Uterus (tissue), 4 donors: ENCODE measurements at places on chromosomes 4 and X. TPM values are rescaled to one million over a fixed set of nuclear protein-coding genes. Genes with fewer than 3 reads are reported as not detected.
A peak's percentile ranks its signal among the peaks of the same experiment; 100 is the strongest.

DNA sequence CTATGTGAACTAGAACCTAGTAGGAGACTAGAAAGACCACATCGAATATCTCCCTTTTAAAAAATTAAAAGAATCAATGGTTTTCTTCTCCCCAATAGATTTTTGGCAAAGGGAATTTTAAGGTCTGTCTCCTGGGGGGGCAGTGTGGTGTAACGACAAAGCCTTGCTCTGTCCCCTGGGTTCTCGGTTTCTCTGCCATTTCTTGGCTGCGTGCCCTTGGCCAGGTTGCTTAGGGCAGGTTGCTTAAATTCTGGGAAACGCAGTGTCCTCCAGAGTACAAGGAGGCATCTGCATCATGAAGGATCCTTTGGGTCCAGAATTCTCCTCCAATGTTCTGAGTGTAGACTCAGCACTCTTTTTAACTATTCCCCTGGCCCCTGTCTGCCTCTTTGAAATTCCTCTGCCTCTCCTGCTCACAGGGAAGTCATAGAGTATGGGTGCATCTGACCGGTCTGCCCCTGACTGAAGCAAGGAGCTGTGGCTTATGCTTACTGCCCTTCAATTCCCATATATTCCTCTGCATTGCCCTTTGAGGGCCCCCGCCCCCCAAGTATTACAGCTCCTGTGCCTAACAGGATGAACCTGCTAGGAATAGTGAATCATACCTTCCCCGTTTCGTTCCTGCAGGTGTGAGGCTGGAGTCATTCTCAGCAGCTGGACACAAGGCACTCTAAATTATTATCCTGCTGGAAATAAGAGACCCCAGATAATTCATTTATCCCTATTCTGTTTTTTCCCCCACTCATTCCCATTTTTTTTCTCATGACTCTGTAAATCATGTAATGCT, 2.2 kb downstream of the KIT start:
- H3K36me3 ChIP-seq: no peaks in the 10 kb centered on the region
- H3K4me1 ChIP-seq: no peaks in the 10 kb centered on the region
- H3K4me3 ChIP-seq: no peak overlapping the region

GRCh38 chr4:8410066-8410625, 30.4 kb downstream of the ACOX3 start:
- H3K27me3 ChIP-seq: no peaks in the 10 kb centered on the region
- no peaks in the 10 kb centered on the region for H3K36me3 ChIP-seq
- no peak for DNase-seq
- no peak overlapping the region for H3K4me3 ChIP-seq
- no peaks in the 10 kb centered on the region for H3K4me1 ChIP-seq
- H3K27ac ChIP-seq: no peak overlapping the region

- H3K36me3 ChIP-seq: no peaks in the 10 kb centered on the region
- no peak overlapping the region for H3K27ac ChIP-seq
- H3K4me1 ChIP-seq: no peaks in the 10 kb centered on the region
Observed at GRCh38 chrX:138858951-138859350, 147.4 kb upstream of the FGF13 start.

DNA sequence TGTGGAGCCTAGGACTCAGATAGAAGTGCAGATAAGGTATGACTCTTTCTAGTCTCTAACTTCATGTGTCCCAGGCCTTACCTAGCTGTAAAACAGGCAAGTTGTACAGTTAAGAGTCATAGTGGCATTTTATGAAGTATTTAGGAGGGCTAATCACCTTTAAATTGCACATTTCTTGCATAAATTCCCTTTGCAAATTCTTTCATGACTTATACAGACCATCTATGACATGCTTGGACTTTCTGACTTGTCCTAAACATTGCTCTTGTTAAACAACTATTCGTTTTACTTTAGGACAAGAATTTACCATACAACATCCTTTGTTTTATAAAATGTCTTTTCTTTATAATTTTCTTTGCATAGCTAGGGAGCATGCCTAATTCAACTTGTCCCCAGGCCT, 7.8 kb upstream of the RRAGB start:
- no peak overlapping the region for H3K4me3 ChIP-seq
- no peaks in the 10 kb centered on the region for H3K27me3 ChIP-seq
- no peaks in the 10 kb centered on the region for H3K36me3 ChIP-seq
- no peaks in the 10 kb centered on the region for H3K4me1 ChIP-seq
- DNase-seq: no peak
- no peak overlapping the region for H3K27ac ChIP-seq

DNA sequence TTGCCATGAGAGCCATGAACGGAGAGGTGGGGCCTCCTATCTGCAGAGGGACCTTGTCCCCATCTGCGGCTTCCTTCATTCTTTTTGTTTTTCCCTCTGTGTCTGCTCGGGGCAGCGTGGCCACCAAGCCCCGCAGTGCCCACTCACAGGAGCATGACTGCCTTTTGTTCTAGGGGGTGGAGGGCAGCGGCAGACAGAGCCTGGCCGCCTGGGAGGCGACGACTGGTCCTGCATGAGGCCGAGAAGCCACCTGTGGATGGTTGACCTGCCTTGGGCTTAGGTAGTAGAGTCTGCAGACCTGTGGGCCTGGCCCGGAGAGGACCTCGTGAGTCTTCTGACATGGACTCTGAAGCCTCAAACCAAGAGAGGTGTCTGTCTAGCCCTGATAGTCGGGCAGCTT, 1.4 kb downstream of the RBM3 start:
- no peak for DNase-seq
- H3K27me3 ChIP-seq: no peaks in the 10 kb centered on the region
- no peak overlapping the region for H3K4me3 ChIP-seq
- H3K27ac ChIP-seq: peak overlapping the region; percentile 98

GRCh38 chrX:96846841-96847240, 36.9 kb upstream of the RPA4 start:
- H3K36me3 ChIP-seq: no peaks in the 10 kb centered on the region
- H3K27me3 ChIP-seq: no peaks in the 10 kb centered on the region
- no peak overlapping the region for H3K4me3 ChIP-seq
- H3K27ac ChIP-seq: no peak overlapping the region

DNA sequence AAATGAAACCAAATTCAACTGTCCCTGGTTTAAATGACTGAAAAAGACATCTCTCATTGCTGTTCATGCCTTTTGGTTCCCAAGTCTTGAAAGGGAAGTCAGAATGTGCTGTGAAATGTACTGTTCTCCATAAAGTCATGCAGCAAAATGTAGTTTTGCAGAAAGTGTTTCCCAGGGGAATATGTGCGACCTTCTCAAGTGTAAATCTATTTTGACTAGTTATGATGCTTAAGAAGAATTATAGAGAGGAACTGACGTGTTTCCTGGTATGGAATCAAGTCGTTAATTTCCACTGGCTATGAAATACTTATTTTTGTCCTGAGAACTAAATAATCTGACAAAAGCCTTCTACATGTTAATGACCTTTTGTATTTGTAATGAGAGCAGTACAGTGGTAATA, 223.1 kb downstream of the CLCN4 start:
- H3K36me3 ChIP-seq: no peaks in the 10 kb centered on the region
- H3K4me1 ChIP-seq: no peaks in the 10 kb centered on the region
- H3K4me3 ChIP-seq: no peak overlapping the region
- no peaks in the 10 kb centered on the region for H3K27me3 ChIP-seq
- no peak for DNase-seq
- H3K27ac ChIP-seq: no peak overlapping the region

DNA sequence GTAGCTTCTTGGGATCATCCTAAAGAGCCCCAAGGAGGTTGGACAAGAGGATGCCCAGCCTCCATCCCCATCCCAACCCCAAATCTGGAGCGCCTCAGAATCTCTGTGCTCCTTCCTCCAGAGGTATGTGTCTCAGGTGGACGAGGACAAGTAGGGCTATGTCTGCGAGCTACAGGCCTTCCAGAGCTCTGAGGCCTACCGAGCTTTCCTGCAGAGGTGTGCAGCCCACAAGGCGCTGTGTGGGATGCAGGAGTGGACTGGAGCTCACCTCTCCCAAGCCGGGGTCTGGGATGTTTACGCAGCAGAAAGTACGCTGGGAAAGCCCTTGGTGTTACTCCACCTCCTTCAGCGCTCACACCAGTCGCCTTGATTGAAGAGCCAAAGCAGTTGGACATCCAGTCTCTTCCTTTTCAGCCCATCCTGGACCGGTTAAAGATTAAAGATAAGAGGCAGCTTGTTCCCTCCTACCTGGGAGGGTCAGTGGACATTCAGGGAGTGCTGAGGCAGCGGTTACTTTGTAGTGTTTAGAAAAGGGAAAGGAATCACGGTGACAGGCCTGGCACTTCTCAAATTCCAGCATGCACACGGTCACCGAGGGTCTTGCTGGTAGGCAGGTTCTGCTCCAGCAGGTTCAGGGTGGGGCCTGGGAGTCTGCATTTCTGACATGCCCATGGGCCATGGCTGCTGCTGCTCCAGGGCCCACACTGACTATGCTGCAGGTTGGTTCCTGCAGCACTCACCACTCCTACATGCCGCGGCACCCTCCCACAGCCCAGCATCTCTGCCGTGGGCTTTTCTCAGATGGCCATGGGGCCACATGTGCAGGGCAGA, 29.5 kb upstream of the JAKMIP1 start:
- no peak overlapping the region for H3K4me3 ChIP-seq
- no peaks in the 10 kb centered on the region for H3K4me1 ChIP-seq
- no peaks in the 10 kb centered on the region for H3K36me3 ChIP-seq
- H3K27me3 ChIP-seq: no peaks in the 10 kb centered on the region

DNA sequence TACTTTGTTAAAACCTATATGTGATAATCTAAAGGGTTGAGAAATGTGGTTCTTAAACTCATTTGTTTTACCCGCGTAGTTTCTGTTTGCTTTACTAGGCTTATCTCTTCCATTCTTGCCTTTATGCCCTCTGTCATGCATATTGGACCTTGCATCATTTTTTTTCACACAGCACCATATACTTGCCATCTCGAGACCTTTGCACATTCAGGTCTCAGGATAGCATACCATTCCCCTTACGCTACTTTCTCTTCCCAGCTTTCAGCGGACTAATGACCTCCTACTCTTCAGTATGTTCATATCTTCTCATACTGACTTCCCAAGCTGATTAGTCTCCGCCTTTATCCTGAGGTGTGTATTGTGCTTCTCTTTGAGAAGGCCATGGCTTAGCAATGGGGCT, 40.5 kb downstream of the USP38 start:
- peaks cover 8% of the 10 kb centered on the region for H3K4me1 ChIP-seq
- no peak overlapping the region for H3K27ac ChIP-seq
- no peaks in the 10 kb centered on the region for H3K36me3 ChIP-seq
- DNase-seq: no peak

DNA sequence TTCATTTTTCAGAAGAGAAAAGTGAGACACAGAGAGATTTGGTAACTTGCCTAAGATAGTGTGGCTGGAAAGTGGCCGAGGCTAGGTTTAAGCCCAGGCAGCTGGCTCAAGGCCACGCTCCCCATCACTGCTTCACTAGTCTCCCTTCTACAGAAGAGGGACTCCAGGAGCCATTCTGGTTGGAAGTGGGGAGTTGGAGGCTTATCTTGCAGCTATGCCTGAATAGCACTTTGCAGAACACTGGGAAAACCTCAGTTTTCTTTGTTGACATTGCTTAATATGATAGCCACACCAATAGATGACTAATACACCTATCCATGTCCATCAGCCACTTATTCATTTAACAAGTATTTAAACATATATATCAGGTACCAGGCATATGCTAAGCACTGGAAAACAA, 18.5 kb downstream of the LRRC66 start:
- H3K4me1 ChIP-seq: no peaks in the 10 kb centered on the region
- H3K27me3 ChIP-seq: no peaks in the 10 kb centered on the region
- DNase-seq: no peak
- H3K27ac ChIP-seq: no peak overlapping the region

Gene TSPAN7
- total RNA-seq: 111 TPM

Gene EFNB1
- 40.2 TPM for total RNA-seq

Gene SYN1
- 1.5 TPM for total RNA-seq

Gene RAB9B
- total RNA-seq: 14.1 TPM

Gene RPS3A
- 3,706 TPM for total RNA-seq

Gene SOX3
- total RNA-seq: not detected

Gene CPZ
- total RNA-seq: 0.29 TPM

Gene ATP1B4
- not detected for total RNA-seq

Gene SRPK3
- 4.6 TPM for total RNA-seq

Gene SPANXN3
- not detected for total RNA-seq
